Activated T-helper 1 cell treated with Interleukin-2 at 50 U/mL for 16 hours (primary cell): ENCODE measurements at places on chromosomes 12 and 14.

- DNase-seq = no peak
Measured at GRCh38 chr12:32777691-32778175, 22.0 kb upstream of the YARS2 start.

DNA sequence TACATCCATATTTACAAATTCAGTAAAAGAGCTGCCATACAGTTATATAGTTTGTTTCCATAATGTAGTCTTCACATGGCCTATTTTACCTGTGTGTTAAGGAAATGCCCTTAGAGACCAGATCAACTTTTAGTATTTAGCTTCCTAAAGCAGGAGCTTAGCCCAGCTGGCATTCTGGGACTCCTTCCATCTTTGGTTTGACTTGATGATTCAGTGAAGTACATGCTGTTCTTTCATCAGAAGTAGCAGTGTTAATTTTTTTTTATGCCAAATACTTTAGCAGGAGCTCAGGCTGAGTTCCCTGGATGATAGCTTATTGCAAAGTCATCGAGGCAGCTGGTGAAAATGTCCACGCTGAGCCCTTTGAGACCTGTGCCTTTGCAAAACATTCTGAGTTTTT lies 101.0 kb downstream of the FOXG1 start:
- no peak for DNase-seq

DNA sequence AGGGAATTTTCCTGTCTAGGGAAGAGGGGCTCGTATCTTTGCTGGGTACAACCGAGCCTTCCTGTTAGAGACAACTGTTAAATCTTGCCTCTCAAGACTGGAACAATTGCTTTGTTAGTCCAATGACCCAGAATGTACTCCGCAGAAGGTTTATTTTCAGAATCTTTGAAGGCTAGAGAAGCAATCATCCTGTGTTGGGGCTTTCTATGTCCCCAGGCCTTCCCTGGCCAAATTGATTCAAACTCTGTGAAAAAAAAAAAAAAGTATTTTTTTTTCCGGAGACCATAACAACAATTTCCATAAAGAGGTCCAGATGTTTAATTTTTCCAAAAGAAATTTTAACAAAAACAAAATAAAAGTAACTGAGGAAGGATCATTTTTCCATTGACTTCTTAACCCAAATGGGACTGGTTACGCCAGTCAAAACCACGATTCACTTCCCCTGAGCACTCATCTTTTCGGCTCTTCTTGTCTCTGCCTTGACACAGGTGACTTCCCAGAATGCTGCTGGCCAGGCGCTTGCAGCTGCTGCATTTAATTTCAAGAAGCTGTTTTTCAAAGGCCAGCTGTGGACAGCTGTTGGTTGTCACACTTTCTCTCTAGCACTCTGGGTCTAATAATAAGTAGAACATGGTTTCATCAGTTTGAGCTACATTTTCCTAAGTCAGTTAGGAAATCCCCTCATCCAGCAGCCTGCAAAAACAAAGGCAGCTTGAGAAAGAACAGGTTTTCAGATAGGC lies 81.6 kb upstream of the MANSC4 start:
- DNase-seq = no peak

DNA sequence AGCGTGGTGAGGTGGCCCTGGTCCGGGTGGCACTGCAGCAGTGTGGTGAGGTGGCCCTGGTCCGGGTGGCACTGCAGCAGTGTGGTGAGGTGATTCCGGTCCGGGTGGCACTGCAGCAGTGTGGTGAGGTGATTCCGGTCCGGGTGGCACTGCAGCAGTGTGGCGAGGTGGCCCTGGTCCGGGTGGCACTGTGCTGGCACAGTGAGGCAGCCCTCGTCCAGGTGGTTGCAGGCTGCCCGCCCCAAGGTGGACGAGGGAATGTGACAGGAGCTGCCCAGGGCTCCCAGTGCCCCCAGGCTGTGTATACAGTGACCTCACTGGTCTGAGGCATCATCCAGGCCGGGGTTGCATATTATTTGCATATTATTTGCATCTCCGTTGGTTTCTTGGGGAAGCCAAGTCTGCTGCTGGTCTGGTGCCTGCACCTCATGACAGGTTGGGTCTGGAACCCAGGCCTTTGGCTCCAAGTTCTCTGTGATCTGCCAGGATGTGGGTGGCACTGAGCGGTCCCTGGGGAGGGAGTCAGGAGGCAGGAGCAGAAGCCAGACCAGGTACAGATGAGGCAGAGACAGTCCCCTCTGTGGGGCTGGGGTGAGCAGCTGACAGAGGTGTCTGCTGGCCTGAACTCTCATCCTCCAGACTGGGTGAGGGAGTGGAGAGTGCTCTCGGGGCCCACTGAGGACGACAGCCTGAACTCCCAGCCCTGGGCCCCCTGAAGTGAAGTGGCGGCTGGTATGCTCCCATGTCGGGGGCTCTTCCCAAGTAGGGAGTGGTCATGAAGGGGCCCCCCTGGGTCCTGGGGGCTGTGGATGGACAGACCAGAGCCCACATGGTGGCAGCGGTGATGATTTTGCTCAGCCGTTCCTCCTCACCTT lies 79.3 kb downstream of the KIF26A start:
- DNase-seq = no peak
